Mesothelial cell of epicardium (in vitro differentiated cells): ENCODE measurements at places on chromosomes 11 and 22. TPM values are rescaled to one million over a fixed set of nuclear protein-coding genes. Genes with fewer than 3 reads are reported as not detected.

The DBX1 gene
- total RNA-seq: not detected in 3 replicates

The MMP12 gene
- not detected in 3 replicates for total RNA-seq

The NCF4 gene
- total RNA-seq: not detected in 3 replicates

The TP53AIP1 gene
- total RNA-seq: 0.45 to 0.68 TPM (median 0.47 TPM) in 3 replicates

DNA sequence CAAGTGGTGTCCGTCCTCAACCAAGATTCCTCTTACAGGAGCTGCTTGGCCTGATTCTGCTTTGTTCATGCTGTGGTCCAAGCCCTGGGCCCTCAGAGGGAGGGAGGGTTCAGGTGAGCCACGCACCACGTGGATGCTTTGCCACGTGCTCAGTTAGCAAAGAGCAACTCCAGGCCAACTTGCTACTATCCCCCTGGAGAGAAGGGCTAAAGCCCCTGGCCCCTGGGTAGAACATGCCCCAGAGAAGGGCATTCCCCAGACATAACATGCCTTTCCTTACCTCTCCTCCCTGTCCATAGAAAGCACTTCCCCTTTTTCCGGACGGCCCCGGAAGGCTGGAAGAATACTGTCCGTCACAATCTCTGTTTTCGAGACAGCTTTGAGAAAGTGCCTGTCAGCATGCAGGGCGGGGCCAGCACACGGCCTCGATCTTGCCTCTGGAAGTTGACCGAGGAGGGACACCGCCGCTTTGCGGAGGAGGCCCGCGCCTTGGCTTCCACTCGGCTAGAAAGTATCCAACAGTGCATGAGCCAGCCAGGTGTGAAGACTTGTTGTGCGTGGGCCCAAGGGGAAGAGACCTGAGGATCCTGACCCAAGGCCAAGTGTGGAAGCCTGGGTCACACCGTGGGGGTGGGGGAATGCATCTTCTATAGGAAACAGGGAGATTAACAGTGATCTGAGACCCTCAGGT is 8.8 kb downstream of the FOXR1 start:
- H3K36me3 ChIP-seq: no peaks in the 10 kb centered on the region
- H3K4me1 ChIP-seq: no peaks in the 10 kb centered on the region
- no peaks in the 10 kb centered on the region for H3K27me3 ChIP-seq
- H3K4me3 ChIP-seq: no peak overlapping the region
- DNase-seq: no peak

DNA sequence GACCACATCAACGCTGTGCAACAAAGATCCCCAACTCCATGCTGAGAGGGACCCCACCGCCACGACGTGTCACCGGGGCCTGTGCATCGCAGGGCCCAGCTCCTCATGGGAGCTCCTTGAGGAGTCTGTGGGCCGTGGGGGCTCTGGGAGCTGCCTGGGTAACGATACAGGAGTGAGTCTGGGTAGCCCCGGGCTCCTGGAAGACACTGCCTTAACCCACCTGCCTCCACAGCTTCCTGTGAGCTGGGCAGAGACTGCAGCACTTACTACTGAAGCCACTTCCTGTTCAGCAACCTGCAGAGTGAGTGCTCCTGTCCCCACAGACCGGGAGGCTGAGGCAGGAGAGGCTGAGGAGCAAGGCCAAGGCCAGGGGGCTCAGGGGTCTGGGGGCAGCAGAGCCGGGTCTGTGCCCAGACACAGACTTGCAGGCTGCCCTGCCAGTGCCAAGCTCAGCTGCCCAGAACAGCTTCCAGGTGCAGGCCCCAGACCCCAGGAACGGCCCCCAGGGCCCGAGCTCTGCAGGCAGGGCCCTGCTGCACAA is 226.7 kb downstream of the BRD1 start:
- no peak for DNase-seq
- H3K27me3 ChIP-seq: no peaks in the 10 kb centered on the region
- no peak overlapping the region for H3K27ac ChIP-seq
- no peaks in the 10 kb centered on the region for H3K4me1 ChIP-seq
- H3K4me3 ChIP-seq: no peak overlapping the region

DNA sequence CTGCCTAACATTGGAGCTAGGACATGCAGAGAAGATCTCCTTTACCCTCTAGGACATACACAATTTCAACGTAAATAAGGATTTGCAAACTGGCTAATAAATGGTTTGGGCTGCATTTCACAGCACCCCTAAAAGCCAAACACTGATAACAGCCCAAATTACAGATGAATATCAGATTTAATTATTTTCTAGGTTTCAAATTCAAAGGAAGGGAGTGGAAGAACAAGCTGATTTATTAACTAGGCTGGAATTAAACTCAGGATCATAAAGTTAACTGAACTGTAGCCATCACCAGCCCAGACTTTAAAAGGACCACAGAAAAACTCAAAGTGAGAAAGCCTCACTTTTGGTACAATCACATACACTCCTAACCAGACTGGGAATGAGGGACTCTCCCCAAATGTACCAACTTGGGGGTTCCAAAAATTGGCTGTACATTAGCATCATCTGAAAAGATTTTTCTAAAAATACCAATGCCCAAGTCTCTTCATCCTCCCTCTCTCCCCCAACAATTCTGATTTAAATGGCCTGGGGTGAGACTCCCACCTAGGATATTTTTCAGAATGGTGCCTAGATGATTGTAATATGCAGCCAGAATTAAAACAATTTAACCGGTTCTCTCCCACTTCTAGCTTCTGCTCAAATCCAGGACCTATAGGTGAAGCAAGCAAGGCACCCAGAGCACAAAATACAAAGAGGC is 43.5 kb downstream of the SYTL2 start:
- no peaks in the 10 kb centered on the region for H3K36me3 ChIP-seq
- peaks cover 12% of the 10 kb centered on the region for H3K4me1 ChIP-seq
- no peak overlapping the region for H3K4me3 ChIP-seq
- H3K27me3 ChIP-seq: no peaks in the 10 kb centered on the region
- no peak for DNase-seq

DNA sequence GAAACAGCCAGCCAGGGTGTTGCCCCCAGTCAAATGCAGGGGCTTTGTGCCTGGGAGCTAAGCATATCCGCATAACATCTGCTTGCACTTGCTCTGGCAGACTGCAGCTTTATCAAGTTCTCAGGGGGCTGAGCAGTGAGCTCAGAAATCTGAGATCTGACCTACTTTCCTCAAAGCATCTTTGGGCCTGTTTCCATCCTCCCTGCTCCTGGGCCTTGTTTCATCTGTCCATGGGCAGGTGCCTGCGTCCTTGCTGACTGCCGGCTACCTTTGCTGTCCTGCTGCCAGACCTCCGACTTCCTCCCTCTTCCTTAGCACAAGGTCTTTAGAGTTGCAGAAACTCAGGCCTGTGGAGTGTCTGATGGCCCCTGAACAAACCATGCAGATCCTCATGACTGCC is 131.2 kb upstream of the B3GAT1 start:
- H3K27ac ChIP-seq: no peak overlapping the region
- peaks cover 7% of the 10 kb centered on the region for H3K27me3 ChIP-seq
- no peaks in the 10 kb centered on the region for H3K36me3 ChIP-seq
- H3K4me1 ChIP-seq: peaks cover 7% of the 10 kb centered on the region
- no peak for DNase-seq
- H3K4me3 ChIP-seq: no peak overlapping the region

GRCh38 chr11:121207485-121208115 is 85.0 kb upstream of the SC5D start:
- H3K36me3 ChIP-seq: no peaks in the 10 kb centered on the region
- no peak overlapping the region for H3K4me3 ChIP-seq
- peaks cover 37% of the 10 kb centered on the region for H3K4me1 ChIP-seq
- DNase-seq: no peak

DNA sequence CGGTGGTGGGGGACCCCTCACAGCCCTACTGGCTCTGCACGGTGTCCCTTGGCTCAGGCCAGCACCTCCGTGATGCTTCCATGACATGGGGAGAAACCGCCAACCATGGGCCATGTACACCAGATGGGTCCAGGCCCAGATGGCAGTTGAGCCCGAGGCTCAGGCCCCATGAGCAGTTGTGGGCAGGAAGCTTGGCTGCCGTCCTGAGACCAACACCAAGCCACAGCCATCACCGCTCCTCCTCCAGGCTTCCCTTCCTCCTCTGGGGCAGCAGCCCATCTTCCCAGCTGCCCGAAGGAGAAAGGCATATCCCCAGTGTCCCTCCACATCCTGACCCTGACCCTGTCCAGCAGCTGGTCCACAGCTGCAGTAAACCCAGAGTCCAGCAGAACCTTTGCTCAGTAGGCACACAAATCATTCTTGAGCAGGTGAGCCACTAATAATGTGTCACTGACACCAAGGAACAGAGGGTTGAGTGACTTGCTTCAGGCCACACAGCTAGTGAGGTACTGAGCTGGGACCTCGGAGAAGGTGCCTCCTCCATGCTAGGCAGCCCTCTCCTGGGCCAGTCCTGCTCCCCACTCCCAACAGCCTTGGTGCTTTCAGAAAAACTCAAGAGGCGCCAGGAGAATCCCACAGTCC is 204.9 kb downstream of the CTTN start:
- no peaks in the 10 kb centered on the region for H3K36me3 ChIP-seq
- no peak overlapping the region for H3K27ac ChIP-seq
- peaks cover 1% of the 10 kb centered on the region for H3K27me3 ChIP-seq
- H3K4me3 ChIP-seq: no peak overlapping the region

GRCh38 chr11:2262301-2263070 is 7.9 kb downstream of the ASCL2 start:
- DNase-seq: peak; percentile 36
- no peaks in the 10 kb centered on the region for H3K36me3 ChIP-seq
- no peak overlapping the region for H3K27ac ChIP-seq
- peaks cover 9% of the 10 kb centered on the region for H3K4me1 ChIP-seq
- no peak overlapping the region for H3K4me3 ChIP-seq

DNA sequence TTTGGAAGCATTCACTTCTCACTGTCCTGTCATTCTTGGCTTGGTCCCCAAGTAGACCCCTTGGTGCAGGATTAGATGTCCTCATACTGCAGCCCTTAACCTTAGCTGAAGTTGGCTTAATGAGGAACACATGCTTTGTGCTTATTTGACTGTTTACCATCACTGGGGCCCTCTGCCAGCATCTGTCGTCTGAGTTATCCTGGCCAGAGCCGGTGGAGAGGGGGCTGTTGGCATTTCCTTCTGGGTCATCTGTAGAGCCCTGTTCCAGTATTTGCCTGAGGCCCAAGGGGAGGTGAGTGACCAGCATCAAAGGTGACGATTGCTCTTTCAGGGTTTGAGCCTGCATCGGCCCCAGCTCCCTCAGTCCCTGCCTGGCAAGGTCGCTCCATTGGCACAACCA is 126.4 kb upstream of the RASSF10 start:
- DNase-seq: no peak
- H3K4me3 ChIP-seq: no peak overlapping the region
- H3K27me3 ChIP-seq: no peaks in the 10 kb centered on the region
- no peak overlapping the region for H3K27ac ChIP-seq

DNA sequence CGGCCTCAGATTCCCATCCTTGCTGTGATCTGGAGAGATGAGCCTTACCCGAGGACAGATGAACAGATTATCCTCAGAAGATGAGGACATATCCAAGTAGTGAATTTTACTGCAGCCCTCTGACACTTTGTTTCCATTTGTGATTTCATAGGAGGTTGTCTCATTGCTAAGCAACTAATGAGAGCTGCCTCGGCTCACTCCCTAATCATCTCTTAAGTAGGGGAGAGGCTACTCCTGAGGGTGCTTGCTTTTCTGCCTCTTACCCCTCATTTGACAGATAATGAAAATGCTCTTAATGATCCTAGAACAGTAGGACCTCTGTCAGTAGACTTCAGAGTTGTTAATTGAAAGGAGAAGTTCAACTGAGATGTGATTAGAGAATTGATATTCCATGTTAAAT is 150.9 kb downstream of the TBC1D22A start:
- H3K4me1 ChIP-seq: no peaks in the 10 kb centered on the region
- DNase-seq: no peak
- H3K4me3 ChIP-seq: no peak overlapping the region
- peaks cover 8% of the 10 kb centered on the region for H3K36me3 ChIP-seq
- no peaks in the 10 kb centered on the region for H3K27me3 ChIP-seq
- H3K27ac ChIP-seq: no peak overlapping the region

DNA sequence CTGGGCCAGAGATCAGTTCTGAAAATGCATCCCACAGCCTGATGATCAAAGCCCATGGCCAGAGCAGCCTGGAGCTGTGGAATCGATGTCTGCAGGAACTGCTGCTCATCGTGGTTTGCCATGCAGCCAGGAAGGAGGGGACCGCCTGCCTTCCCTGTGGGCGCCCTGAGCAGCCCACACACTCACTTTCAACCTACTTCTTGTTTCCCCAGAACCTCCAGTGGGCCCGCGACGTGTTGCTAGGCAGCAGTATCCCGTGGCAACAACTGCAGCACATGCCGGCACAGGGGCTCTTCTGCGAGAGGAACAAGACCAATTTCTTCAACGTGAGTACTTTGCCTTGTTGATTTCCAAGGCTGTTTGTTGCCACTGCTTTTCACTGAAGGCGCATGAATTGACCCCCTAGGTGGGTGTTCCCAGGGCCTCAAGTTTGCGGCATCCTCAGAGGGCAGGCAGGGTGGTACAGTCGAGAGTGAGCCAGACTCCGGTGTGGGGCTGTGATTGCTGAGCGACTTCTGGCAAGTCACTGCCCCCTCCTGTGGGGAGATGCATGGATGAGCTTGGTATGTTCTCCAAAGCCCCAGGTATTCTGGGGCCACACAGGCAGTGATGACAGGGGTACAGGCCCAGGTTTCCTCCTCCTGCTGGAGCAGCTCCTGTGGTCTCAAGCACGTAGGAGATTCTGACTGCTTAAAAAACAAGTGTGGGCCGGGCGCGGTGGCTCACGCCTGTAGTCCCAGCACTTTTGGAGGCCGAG is 47.0 kb upstream of the SUSD2 start:
- H3K36me3 ChIP-seq: peaks cover 13% of the 10 kb centered on the region
- no peak overlapping the region for H3K27ac ChIP-seq
- no peak overlapping the region for H3K4me3 ChIP-seq
- no peaks in the 10 kb centered on the region for H3K27me3 ChIP-seq
